NCI-H1105 (cell line): ENCODE measurements at places on chromosomes 4 and X.

- no peak for DNase-seq
These were observed 47.1 kb upstream of the NPY2R start for GRCh38 chr4:155161357-155161756.

- DNase-seq = no peak
These were observed 143.1 kb downstream of the TRAM1L1 start for GRCh38 chr4:116942315-116942714.

DNA sequence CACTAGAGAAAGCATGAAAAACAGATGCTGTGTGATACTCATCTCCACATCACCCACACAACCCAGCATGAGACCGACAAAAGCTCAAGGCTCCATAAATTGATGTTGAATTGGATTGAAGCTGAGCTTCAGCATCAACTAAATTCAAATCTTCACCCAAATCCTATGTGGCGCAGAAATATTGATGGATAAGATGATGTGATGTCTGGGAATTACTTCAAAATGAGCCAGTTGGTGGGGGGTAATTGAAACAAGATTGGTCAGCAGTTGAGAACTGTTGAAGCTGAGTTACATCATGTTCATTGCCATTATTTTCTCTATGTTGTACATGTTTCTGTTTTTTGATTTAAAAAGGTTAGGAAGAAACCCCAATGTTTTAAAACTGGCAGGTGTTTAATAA lies 166.5 kb upstream of the STS start:
- DNase-seq = no peak

- DNase-seq = no peak
These were observed 29.8 kb downstream of the MSN start for GRCh38 chrX:65697211-65697641.

DNA sequence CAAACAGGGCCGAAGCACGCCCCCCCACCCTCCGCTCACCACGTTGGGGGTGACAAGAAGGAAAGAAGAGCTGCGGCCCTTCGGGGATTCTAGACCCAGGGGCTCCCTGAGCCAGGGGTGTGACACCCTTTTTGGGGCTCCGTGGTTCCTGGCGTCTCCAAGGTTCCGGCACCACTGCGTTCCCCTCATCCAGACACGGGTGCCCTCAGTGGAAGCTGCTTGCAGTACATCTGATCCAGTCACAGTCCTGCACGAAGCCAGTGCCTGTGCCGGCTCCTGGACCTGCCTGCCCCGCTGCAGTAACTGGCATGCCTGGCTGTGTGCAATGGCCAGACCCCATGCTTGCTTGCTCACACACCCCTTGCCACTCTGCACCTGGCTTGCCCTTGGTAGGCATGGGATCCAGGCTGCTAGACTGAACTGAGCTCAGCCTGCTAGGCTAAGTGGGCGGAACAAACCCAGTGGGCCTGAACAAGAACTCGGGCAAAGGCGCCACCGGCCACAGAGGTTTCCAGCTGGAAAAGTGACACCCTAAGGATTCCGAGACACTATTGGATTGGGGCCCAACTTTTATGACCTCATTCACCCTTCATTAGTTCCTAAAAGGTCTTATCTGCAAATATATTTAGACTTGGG lies 420.4 kb upstream of the AGA start:
- DNase-seq = no peak

DNA sequence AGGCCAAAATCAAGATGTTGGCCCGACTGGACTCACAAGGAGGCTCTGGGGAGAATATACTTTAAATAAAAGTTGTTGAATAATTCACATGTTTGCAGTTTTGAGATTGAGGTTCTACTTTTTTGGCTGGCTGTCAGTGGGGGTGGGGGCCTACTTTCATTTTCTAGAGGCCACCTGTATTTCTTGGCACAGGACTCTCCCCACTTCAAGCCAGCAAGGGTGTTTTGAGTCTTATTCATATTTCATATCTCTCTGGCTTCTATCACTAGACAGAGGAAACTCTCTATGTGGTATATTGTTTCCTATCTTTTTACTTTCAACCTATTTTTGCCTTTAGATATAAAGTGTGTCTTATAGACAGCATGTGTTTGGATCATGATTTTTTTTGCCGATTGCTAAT lies 266.4 kb downstream of the PRR32 start:
- no peak for DNase-seq

DNA sequence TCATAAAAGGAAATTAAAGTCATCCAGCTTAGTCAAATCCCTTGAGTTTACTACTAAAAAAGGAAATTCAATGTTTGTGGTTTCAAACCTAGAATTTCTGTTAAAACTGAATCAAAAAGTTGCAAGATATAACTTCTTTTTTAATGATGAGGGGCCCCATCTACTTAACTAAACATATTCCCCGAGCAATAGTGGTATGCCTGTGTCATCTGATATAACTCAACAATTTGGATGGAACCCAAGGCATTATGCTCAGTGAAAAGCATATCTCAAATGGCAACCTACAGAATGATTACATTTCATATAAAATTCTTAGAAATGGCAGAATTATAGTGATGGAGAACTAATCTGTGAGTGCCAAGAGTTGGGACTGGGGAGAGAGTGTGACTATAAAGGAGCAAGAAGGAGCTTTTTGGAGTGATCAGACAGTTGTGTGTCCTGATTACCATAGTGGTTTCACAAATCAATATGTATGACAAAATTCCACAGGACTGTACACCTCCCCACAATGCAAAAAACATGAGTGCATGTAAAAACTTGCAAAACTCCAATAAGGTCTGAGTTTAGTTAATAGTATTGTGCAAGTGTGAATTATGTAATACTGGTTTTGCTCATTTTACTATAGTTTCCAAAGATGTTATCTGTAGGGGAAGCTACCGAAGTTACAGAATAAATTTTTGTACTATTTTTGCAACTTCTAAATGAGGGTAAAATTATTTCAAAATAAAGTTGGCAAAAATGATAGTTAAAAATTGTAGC lies 323.2 kb downstream of the ARHGAP24 start:
- no peak for DNase-seq

- DNase-seq = no peak
These were observed 106.9 kb upstream of the PAQR3 start for GRCh38 chr4:79046016-79046592.

DNA sequence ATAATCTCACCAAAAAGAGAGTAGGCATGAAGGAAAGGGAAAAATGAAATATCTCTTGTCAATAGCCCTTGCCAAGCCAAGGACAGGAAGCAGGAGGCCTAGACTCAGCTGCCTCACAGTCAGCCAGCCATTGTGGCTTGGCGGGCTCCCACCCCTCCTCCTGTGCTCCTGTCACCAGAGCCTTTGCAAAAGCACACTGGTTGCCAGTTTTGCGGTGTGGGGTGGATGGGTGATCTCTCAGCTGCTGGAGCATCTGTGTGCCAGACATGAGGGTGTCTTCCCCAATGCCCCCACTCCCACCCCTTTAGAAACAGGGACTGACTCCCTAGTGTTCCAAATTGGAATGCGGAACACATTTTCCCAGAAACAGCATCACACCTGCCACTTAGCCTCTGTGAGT lies 26.1 kb downstream of the ARHGEF6 start:
- peak; percentile 33 for DNase-seq

- DNase-seq = no peak
These were observed 15.2 kb downstream of the RGS12 start for GRCh38 chr4:3307891-3308575.

DNA sequence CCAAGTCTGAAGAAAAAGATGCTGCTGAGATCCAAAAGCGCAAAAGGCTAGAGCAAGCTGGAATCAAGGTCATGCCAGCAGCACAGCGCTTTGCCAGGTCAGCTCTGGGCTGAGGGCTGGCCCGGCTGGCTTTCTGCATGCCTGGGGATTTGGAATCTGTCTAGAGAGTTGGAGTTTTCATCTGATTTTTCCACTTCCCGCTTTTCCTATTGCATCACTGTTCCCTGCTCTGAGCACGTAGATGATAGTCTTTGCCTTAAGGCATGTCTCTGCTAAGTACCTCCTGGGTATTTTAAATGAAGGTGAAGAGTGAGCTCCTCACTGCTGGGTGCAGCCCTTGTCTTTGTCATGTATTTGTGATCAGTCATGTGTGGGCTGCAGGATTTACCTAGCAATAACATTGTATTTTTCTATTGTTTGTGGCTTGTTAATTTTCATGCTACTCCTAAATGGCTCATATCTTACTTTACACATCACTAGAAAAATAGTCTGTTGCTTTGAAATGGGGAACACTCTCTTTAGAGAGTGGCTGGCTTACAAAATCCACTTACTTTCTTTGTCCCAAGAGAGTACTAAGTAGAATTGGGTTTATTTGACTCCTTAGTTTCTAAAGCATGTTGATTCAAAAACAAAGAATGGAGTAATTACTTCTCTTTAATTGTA lies 82.8 kb downstream of the LIMCH1 start:
- DNase-seq = no peak

- DNase-seq = no peak
These were observed 21.7 kb downstream of the PDLIM3 start for GRCh38 chr4:185513489-185514181.

DNA sequence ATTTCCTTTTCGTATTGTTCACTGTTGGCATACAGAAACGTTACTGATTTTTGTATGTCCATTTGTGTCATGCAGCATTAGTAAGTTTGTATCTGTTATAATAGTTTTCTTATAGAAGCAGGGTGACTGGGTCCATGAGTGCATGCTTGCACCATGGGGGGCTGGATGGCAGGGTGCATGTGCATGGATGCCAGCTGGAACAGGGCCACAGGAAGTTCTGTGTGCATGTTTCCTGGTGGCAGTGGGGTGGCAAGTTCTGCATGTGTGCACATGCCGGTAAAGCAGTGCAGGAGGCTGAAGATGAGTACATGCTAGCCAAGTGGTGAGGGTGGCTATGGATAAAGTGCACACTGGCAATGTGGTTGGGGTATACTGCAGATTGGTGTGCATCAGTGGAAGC lies 468.0 kb upstream of the KLHL4 start:
- DNase-seq = no peak

DNA sequence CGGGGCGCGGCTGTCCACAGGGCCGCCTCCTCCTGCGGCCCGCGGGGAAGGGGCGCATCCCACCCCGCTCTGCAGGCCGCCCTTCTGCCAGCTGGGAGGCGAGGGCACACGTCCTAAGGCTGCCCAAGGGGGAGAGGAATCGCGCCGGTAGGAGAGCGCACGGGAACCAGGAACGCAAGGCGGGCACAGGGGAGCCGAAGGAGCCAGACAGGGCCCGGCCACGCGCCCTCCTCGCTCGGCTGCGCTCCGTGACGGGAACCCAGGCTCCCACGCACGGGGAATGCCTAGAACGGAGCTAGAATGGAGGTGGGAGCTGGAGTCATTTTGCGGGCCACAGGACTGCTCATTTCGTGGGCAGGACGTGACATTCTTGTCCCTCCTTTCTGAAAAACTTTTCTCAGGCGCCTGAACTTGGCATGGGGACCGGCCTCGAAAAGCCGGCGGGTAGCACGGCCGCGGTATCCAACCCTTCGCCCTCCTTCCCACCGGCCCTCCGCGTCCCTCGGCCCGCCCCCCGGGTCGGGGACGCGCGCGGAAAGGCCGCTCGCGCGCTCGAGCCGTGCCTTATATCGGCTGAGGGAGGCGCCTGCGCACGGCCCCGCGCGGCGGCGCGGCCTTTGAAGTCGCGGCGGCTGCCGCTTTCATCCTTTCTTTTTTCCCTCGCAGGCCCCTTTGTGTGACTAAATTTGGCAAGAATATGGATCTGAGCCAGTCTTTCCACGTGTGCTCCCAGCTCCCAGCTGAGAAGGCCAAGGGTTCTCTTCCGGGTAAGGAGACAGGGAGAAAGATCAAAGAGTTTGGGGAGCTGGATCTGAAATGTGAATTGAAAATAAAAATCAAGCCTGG lies 4.2 kb upstream of the LEF1 start:
- DNase-seq = peak; percentile 79

DNA sequence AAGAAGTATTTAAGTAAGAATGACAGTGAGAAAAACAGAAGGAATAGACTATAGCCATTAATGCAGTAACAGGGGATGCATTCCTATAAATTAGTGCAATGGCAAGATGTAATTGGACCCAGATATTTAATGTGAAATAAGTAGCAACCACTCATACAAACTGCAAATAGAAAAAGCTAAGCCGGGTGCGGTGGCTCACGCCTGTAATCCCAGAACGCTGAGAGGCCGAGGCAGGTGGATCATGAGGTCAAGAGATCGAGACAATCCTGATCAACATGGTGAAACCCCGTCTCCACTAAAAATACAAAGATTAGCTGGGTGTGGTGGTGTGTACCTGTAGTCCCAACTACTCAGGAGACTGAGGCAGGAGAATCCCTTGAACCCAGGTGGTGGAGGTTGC lies 845.8 kb downstream of the PDHA2 start:
- DNase-seq = no peak
